ENCODE measurements at places on chromosomes 3 and 15.

GRCh38 chr15:38733331-38733730 lies 168.7 kb upstream of the RASGRP1 start:
- no peak for DNase-seq

DNA sequence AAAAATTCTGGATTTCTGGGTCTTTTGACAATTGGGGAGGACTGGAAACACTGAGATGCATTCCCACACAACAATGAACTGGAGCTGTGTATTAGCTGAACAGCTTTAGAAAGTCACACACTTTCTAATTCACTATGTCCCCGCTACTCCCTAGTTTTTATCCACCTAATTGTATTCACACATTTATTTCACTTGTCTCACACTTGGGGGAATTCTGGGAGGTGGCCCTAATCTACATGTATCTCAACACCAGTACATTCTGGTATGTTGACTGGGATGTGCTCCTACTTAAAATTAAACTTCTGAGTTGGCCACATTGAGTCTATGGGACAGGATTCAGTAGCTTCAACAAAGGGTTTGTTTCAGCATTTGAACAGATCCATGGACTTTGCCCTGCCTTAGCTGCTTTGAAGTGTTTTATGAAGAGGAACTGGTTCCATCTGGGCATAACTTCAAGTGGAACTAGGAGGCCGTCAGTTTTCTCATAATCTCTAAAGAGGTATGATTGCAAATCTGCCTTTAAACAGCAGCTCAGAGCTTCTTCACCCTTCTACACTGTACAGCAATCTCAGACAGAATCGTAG lies 106.5 kb upstream of the CMC1 start:
- DNase-seq = no peak

DNA sequence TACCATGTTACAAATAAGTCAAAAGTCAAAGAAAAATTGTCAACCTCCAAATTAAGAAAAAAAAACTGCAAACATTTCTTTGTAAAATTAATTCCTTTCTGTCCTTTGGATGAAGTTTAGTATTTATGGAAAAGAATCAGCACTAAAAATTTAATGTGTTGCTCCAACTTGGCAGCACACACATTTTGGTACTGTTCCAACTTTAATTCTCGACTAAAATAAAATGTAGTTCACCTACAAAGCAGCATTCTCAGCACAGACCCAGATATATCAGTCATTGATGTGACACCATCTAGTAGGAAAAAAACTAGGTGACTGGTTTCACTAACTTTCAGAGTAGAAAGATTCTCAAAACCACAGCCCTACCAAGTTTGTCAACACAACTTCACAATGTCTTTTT lies 131.7 kb upstream of the ROBO2 start:
- no peak for DNase-seq

DNA sequence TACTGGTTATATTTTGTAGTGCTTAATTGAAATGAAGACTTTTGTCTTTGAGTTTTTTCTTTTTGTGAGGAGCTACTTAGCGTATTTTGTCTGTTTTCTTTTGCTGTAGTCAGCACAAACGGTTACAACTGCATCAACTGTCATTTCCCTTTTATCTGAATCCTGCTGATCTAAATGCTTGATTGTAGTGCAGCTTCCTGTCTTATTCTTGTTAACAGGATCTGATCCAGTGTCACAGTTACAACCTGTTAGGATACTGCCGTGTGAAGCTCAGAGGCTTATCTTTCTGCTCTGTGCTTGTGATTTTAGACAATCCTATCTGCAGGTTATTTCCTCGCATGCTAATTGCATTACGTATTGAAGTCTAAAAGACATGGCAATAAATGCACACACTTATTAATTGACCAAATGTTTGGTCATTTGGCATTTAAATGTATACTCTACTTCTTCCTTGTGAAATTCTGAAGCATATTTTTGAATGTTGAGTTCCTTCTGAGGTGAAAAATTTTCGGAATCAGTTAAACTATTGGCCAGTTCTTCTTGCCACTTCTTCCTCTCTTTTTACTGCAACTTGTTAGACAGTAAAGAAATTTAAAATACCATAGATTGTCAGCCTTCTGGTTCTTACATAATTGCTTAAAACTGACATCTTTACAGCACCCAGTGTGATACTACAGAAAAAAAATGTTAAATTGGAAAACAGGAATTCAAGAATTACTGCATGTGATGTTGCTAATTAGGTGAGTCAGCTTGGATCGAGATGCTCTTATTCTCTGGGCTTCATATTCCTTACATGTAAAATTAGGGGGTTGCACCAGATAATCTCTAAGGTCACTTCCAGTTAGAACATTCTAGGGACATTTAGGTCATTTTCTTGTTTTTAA lies 168.2 kb downstream of the MBNL1 start:
- no peak for DNase-seq

GRCh38 chr3:117843356-117843755 lies 1133.8 kb downstream of the TUSC7 start:
- no peak for DNase-seq

GRCh38 chr3:169787791-169788190 lies 14.6 kb downstream of the MYNN start:
- no peak for DNase-seq
